Activated T-cell treated with anti-CD3 and anti-CD28 coated beads, Interleukin-2, amount 50 U/mL, for 72 hours (primary cell): ENCODE measurements at places on chromosomes 16 and 17.

- DNase-seq = no peak
These were observed 9.3 kb downstream of the CENPX start for GRCh38 chr17:82013341-82013740.

GRCh38 chr16:12017558-12017957 is 41.0 kb downstream of the SNX29 start:
- no peak for DNase-seq

DNA sequence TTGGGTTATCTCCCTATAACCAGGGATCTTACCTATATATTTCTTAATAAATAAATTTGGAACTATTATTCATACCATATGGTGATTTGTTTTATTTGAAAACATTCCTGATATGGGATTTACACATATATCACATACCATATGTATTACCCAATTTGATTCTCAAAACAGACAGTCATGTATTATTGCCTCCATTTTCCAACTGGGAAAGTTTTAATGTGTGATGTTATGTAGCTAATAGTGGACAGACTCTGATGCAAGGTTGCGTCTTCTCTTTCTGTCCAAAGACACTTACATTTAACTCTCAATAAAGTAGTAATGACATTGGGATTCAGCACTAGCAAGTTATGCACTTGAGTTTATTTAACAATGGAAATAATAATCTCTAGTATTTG is 1.1 kb downstream of the KRTAP9-9 start:
- no peak for DNase-seq

DNA sequence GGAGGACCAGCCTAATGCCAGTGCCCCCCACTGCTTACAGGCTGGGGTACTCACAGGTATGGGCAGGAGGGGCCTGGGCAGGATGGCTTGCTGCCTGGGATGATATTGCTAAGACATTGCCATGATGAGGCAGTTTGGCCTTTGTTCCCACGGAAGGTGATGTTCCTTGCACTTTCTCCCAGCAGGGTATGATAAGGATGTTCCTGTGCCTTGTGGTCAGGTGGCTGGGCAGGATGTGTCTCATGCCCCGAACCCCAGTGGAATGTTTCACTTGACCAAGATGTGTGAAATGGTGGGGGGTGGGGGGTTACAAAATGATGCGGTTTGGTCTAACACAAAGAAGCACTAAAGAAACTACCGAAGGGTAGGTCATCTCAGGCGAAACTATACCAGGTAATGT is 337.8 kb upstream of the ZFHX3 start:
- DNase-seq = no peak

DNA sequence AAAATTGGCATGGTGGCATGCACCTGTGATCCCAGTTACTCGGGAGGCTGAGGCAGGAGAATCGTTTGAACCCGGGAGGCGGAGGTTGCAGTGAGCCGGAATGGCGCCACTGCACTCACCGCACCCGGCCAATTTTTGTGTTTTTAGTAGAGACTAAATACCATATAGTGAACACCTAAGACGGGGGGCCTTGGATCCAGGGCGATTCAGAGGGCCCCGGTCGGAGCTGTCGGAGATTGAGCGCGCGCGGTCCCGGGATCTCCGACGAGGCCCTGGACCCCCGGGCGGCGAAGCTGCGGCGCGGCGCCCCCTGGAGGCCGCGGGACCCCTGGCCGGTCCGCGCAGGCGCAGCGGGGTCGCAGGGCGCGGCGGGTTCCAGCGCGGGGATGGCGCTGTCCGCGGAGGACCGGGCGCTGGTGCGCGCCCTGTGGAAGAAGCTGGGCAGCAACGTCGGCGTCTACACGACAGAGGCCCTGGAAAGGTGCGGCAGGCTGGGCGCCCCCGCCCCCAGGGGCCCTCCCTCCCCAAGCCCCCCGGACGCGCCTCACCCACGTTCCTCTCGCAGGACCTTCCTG is at the start of gene HBQ1:
Gene HBQ1 (plus strand): TSS at position 359 of the 575 bp plus-strand sequence. CDS start 28 bp downstream, at position 387.
- DNase-seq = peak; percentile 67

DNA sequence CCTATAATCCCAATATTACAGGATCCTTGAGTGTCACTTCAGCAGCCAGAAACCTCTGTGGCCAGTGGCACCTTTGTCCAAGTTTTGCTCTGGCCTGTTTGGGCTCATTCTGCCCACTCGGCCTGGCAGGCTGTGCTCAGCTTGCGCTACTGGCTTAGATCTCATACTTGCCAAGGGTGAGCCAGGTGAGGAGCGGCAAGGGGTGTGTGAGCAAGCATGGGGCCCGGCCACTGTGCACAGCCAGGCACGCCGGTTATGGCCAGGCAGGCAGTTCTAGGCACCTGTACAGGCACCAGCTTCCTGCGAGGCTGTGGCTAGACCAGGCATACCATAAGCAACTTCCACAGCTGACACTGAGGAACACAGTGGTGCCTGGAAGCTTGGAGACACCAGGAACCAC is 16.9 kb upstream of the USP22 start:
- DNase-seq = no peak

DNA sequence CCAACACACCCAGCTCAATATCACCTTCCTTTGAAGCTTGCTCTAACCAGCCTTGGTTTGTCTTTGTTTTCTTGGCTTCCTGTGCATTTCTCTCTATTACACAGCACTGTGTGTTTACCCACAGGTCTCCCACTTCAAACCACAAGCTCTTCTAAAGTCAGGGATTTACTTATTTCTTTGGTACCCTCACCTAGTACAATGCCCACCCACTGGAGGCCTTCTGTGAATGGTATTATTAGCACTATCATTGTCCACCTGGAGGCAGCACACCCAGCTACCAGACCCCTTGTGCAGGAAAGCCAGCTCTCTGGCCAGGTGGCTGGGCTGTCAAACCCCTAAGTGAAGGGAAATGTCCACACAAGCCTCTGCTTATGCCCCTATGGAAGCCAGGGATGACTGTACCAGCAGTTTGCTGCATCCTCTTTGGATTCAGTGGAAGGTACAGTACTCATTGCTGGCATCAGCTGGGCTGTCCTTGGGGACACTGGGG is 9.4 kb upstream of the TOP2A start:
- peak; percentile 40 for DNase-seq

- no peak for DNase-seq
These were observed 19.3 kb downstream of the SPECC1 start for GRCh38 chr17:20028443-20028842.

GRCh38 chr16:4692460-4693295 is 684 bp upstream of the NUDT16L1 start:
- DNase-seq = no peak

DNA sequence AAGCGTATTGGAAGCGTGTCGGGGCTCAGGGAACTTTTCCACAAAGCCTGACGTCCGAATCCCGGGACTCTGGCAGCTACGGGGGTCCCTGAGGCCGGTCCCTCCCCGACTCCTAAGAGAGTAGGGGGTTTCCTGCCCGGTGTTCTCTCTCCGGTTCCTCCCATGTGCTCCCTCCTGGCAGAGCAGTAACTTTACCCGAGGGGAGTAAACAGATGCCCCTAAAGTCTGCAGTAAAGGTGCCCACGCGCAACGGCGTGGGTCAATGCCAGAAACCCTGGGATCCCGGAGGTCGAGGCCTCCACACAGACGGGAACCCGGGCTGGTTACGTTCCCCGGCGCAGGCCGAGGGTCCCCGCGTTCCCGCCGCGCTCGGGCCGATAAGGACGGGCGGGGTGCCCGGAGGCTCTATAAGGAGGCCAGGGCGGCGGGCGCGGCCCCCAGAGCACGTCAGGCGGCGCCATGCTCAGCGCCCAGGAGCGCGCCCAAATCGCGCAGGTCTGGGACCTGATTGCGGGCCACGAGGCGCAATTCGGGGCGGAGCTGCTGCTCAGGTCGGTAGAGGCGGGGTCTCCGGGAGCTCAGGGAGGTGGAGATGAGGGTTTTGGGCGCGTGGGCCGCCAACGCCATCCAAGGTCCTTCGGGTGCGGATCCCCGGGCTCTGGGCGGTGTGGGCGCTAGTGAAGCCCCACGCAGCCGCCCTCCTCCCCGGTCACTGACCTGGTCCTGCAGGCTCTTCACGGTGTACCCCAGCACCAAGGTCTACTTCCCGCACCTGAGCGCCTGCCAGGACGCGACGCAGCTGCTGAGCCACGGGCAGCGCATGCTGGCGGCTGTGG is at the start of gene HBM:
Gene HBM (plus strand): TSS at position 440 of the 836 bp plus-strand sequence. CDS start 20 bp downstream, at position 460.
- no peak for DNase-seq

- DNase-seq = peak; percentile 89
These were observed 8.6 kb upstream of the UBE2I start for GRCh38 chr16:1300664-1301476.
